ENCODE measurements at places on chromosomes 3 and 15.

DNA sequence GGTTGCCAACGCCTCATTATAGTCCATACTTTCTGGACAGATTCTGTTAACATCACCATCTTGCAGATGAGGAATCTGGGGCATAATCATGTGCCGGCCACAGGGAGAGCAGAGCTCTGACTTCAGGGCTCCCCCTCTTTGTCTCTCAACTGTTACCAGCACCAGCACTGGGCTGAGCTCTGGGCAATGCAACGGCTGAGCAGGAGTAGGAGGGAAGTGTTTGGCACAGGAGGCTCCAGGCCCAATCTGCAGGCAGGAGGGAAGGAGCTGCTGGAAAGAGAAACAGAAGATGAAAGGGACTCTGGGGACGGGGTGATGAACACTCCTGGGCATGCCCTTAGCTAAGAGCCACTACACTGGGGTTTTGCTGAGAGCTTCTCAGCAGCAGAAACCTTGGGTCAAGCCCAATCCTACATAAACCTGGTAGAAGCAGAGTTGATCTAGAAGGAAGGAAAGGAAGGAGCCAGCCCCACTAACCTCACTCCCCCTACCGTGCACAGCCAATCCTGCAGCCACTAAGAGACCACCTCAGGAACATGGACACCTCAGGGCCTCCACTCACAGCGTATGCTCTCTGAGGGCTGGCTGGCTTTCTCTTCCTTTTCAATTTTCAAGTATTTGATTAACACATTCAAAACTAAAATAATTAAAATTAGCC is 73.1 kb upstream of the SPATA12 start:
- DNase-seq = peak; percentile 23

DNA sequence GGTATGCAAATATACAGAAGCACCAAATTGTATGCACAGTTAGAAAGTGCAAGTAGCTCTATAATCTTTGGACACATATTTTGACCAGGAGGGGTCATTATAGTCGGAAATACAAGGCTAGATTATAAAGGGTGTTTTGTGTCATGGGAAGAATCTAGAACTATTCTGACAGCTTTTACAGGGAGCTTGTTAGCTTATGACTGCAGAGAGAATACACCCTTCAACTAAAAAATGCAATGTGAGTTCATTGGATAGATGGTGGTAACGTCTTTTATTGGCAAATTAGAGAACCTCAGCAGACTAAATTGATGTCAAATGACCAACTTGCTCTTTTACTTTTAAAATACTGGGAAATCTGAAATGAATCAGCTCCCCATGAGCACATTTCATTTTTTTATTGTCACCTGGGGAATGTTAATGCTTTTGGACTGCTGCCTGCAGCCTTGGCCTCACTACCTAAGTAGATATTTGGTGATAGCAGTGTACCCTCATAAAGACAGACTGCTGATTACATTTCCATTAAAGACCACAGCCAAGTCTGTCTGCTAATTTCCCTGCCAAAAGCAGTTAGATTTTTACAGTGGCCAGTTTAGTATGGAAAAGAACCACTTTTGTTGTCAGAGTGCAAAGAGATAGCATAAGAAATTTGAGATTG is 515.9 kb upstream of the DPPA4 start:
- DNase-seq = no peak

- DNase-seq = no peak
These were observed 18.4 kb downstream of the UMPS start for GRCh38 chr3:124748560-124749198.

DNA sequence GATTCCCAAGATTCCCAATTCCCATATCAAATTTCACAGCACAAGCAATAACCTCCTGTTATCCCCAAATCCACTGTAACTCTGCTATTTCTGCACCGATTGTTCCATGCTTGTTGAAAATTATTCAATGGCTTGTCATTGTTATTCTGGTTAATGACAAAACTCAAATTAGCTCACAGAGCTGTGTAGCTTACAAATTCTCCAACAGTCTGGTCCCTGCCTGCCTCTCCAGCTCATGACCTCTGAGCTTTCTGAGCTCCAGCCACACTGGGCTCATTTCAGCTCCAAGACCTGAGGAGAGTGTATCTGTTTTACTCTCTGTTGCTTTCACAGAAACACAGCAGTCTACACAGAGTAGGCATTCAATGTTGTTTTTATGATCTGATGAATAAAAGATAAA is 3.3 kb downstream of the DPPA2 start:
- no peak for DNase-seq

- no peak for DNase-seq
These were observed 305.5 kb downstream of the GRM7 start for GRCh38 chr3:7166460-7166859.

DNA sequence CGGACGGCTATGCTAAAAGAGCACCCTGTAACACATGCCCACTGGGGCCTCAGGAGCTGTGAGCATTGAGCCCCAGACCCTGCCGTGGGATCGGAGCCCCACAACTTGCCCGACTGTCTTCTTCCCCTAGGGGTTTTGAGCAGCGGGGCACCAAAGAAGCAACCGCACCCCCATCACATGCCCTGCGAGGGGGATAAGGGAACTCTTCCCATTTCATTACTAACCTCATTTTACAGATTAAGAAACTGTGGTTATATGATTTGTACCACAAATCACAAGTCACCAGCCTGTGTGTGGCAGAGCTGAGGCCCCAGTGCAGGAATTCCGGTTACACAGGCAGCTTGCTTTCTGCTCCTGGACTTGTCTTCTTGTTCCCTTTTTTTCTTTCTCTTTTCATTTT is 86.2 kb downstream of the CD47 start:
- DNase-seq = no peak

- no peak for DNase-seq
These were observed 83.0 kb upstream of the LMOD3 start for GRCh38 chr3:69205385-69205784.

GRCh38 chr3:140092848-140093536 is 158.0 kb downstream of the CLSTN2 start:
- no peak for DNase-seq

DNA sequence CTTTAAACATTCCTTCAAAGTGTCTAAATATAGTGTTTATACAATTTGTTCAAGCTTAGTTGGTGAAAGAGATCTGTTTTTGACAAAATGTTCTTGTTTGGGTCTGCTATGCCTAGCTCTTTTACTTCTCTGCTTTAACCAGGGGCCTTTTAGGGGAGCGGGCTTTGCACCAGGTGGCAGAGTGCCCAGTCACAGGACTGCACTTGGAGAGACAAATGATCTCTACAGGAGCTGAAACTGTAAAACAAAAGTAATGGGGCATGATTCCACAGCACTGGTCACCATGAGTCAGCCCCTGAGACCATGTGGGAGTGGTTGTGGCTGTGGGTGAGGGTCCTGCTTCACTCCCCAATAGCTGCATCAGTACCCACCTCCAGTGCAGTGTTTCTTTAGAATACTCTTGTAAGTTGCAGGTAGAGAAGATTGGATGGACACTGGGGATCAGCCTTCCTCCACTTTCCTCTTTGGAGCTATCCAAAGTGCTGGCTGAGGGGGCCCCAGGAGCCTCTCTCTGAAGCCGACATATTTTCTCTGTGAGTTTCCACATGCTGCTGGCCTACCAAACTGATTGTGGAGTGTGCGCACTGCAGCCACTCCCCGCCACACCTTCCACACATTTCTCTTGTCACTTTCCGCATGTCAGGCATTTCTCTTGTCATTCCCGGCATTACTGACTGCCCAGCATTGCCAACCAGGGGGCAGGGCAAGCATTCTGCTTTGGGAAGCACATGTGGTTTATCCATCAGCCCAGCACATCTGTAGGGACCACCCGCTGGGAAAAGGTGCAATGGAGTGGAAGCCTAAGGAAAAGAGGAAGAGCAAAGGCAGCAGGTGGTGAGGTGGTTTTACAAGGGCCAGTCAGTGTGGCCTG is 110.0 kb downstream of the EPHB1 start:
- no peak for DNase-seq

DNA sequence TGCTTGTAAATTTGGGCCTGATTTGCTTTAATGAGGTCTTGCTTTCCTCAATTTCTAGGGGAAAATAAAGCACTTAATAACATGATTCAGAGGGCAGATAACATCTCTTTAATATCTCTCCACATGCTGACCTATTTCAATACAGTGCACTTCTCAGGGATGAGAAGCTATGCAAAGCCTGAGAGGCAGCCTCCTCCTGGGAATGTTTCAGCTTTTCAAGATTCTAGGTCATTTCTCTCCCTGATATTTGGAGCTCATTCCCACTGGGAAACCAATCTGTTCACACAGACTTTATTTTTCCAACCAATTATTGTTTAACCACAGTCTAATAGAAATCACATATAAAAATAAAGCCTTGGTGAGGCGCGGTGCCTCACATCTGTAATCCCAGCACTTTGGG is 67.0 kb upstream of the LSAMP start:
- no peak for DNase-seq

GRCh38 chr3:129563850-129564535 is 21.0 kb downstream of the H1-8 start:
- DNase-seq = no peak

DNA sequence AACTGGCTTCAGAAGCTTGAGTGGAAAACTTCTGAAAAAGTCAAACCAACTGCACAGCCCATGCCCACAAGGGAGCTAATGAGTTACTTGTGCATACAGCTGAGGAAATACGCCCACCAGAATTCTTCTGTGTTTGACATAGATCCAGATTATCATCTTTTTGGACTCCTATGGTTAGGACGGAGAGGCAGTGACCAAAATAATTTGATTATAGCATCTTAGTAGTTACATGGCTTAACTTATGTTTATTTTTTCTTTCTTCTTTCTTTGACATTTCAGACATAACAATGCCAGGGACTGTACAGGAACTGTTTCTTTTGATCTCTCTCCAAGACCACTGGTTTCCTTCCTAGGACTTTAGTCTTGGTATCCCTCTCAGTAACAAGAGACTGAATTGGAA is 246.1 kb upstream of the RASGRP1 start:
- no peak for DNase-seq

GRCh38 chr15:77226652-77227051 is 155.7 kb upstream of the TSPAN3 start:
- DNase-seq = no peak

DNA sequence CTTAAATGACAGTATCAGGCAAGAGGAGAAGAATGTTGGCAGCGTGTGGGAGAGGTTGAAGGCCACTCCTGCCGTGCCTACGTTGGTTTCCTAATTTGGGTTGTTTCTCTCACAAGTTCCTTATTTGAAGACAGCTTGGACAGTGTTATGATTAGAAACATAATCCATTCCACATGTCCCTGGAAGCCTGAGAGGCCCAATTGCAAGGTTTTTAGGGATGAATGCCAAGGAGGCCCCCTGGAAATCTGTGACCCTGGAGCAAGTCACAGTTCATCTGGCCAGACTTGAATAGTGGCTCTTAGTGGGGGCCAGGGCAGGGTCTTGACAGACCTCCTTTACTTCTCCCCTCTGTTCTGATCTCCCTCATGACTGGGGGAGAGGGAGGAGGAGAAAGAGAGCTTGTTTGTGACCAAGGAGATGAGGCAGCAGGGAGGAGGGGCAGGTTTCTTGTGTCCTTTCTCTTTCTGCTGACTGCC is 584.4 kb upstream of the TBL1XR1 start:
- DNase-seq = no peak

DNA sequence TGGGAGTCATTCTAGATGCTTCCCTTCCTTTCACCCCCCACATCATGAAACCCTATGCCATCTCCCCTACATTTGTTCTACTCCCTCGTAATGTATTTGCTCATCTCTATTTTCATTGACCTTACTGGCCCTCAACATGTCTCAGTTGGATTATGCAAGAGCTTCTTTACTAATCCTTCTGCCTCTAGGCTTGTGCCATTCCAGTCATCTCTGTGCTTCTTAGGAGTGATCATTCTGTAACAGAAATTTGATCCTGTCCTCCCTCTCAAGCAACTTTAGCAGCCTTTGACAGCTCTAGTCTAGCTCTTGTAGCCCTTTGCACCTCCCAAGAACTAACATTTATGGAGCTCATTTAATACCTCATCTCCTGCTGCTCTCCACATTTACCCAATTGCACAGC is 64.7 kb downstream of the ISL2 start:
- DNase-seq = no peak

DNA sequence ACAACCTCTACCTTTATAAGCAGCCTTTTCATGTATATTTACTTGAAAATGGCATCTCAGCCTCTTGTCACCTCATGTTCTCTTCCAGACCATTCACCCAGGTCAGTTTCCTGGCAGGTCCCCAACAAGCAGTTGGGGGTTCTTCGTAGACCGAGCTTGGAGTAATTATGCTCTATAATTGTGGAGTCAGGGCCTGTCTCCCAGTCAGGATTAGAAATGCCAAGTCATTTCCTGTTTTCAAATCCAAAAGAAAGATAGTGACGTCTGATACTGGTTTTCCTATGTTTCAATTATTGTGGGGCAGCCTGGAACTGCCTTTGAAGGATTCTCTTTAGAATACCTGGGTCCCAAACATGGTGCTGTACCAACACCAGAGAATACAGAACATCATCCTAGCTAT is 430.6 kb downstream of the MECOM start:
- no peak for DNase-seq

DNA sequence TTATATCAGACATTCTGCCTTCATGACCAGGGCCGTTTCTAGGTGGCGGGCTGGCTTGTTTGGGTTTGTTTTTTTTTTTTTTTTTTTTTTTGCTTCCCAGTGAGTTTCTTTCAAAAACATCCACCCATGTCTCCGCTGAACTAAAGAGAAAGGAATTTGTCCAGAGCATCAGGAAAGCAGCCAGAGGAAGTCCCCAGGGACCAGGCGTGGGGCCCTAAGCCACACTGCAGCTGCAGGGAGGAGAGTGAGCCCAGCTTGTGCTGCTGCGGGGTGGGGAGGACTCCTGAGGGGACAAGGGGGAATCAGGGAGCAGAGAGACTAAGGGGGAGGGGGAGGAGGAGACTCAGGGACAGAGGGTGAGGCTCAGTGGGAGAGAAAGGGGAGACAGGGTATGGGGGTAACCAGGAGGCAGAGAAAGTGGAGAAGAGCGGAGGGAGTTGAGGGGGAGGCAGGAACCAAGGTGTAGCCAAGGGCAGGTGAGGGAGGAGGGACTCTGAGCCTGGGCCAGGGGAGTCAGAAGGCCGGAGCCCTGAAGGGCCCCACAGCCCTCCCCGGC is 49.5 kb downstream of the CYP11A1 start:
- DNase-seq = no peak

DNA sequence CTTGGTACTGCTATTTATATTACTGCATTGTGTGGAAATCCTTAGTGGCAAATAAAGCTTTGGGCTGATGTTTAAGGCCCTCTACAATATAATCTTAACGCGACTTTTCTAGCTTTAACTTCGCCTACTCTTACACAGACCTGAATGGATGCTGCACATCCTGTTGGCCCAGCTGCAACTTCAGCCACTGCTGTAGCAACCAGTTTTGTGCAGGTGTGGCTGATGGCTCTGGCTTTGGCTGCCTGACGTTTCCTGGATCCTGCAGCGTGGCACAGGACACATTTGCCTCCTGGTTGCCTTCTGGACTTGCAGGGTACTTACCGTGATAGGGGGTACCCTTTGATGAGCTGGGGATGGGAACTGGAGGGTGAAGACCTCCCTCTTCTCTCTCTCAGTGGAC is 20.2 kb upstream of the ERICH6 start:
- no peak for DNase-seq

GRCh38 chr3:64086479-64087252 is 63.4 kb upstream of the PSMD6 start:
- no peak for DNase-seq
